Neural crest cell (in vitro differentiated cells): ENCODE measurements at places on chromosomes 6 and 20.

DNA sequence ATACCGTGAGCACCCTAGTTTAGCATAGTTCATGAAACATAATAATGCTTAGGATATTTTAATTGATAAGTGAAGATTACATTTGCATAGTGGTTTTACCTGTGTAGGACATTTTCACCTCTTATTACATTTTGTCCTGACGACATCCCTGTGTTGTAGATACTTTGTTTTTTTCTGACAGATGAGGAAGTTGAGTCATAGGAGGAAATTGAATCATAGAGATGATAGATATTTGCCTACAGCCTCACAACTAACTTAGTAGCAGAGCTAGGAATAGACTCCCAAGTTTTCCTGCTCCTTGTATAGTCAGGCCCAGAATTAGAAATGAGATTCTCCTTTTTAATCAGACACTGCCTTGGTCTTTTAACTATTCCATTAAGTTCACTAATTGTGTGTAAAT lies 100.5 kb upstream of the SUPT3H start:
- no peak for DNase-seq

GRCh38 chr6:43914272-43915147 lies 144.5 kb downstream of the VEGFA start:
- no peak for DNase-seq

- no peak for DNase-seq
These were observed 656 bp downstream of the RTEL1 start for GRCh38 chr20:63658749-63659187.

- no peak for DNase-seq
These were observed 538.4 kb upstream of the NOX3 start for GRCh38 chr6:155994086-155994485.

- no peak for DNase-seq
These were observed 76.0 kb downstream of the ANKRD6 start for GRCh38 chr6:89508755-89509563.

DNA sequence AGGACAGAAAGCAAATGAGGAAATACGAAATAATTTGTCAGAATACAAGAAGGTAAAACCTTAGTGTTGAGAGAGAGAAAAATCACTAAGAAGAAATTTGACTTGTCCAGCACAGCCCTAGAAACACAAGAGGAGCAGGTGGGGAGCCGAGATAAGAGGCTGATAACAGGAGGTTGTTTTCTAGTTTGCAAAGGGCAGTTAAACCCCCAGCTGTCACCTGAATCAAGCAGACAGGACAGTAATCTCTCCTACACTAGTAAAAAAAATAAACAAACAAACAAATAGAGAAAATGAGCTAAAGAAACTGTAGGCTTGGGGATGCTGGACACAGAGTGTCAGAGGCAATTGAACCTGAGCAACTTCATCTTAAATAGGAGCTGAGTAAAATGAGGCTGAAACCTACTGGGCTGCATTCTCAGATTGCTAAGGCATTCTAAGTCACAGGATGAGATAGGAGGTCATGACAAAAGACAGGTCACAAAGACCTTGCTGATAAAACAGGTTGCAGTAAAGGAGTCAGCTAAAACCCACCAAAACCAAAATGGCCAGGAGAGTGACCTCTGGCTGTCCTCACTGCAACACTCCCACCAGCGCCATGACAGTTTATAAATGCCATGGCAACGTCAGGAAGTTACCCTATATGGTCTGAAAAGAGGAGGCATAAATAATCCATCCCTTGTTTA lies 40.4 kb downstream of the FAM184A start:
- no peak for DNase-seq

GRCh38 chr6:96202571-96202970 lies 186.8 kb downstream of the FUT9 start:
- no peak for DNase-seq
